ENCODE measurements at places on chromosomes 7 and 10.

DNA sequence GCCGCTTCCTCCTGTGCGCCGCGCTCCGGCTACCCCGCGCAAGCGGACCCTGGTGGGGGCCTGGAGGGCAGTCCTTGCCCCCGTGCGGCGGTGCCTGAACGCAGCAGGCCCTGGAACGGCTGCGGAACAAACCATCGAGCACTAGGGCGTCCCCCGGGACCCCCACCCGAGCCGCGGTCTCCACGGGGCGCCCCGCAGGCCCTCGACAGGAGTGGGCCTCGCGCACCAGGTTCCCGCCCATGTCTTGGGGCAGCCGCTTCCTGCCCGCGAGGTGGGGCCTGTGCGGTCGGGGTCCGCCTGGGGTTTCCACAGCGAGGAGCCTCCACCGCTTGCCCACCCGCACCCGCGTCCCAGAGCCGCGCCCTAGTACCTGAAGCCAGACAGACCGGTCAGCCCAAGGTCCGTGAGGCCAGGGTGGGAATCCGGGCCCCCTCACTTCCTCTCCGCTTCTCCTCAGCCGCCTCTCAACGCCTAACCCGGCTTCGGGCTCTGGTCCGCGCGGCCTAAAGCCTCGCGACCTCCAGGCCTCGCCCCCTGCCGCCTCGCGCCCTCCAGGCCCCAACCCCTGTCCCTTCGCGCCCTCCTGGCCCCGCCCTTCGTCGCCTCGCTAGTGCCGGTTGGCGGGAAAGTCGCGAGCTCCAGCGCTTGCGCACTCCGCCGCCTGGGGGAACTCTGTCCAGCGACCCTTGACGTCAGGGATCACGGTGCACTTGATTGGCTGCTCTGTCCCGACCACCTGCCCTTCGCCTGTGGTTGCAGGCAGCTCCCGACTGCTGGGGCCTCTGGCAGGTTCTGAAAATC is 7.0 kb upstream of the GBX1 start:
- no peak for DNase-seq

GRCh38 chr10:93568105-93568390 is 1.6 kb downstream of the FFAR4 start:
- DNase-seq: no peak

GRCh38 chr7:90824386-90825307 is 228.5 kb downstream of the CDK14 start:
- DNase-seq: no peak

GRCh38 chr10:119103903-119104653 is at the start of gene DENND10:
Gene DENND10 (plus strand): TSS chr10:119104113. CDS start chr10:119104143, 30 bp downstream.
- peak; percentile 93 for DNase-seq

DNA sequence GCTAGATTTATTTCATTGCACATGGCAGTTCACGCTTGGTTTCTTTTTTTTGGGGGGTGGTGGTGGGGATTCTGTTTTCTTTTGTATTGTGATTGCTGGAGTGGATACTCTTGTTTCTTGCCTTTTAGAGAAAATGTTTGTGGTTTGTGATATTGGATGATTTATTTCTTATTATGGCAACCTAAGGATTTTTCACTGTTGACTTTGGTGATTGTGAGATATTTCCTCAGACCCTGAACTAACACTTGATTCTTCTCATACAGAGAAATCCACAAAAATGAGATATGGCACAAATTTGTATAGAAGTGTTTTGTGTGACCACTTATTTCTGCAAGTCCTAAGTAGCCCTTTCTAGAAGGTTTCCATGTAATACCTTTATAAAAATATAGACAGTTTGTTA is 871.1 kb downstream of the LRMDA start:
- DNase-seq: no peak

DNA sequence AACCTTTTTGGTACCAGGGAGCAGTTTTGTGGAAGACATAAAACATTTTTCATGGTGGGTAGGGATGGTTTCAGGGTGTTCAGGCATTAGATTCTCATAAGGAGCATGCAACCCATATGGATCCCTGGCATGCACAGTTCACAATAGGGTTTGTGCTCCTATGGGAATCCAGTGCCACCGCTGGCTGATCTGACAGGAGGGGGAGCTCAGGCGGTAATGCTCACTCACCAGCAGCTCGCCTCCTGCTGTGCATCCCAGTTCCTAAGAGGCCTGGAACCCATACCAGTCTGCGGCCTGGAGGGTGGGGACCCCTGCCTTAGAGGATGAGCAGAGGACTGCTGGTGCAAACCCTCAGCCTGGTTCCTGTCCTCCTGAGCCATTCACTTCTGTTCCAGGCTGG is 561.7 kb downstream of the SDK1 start:
- DNase-seq: no peak

- no peak for DNase-seq
Measured at GRCh38 chr7:64581926-64582894, 19.3 kb upstream of the ZNF680 start.

DNA sequence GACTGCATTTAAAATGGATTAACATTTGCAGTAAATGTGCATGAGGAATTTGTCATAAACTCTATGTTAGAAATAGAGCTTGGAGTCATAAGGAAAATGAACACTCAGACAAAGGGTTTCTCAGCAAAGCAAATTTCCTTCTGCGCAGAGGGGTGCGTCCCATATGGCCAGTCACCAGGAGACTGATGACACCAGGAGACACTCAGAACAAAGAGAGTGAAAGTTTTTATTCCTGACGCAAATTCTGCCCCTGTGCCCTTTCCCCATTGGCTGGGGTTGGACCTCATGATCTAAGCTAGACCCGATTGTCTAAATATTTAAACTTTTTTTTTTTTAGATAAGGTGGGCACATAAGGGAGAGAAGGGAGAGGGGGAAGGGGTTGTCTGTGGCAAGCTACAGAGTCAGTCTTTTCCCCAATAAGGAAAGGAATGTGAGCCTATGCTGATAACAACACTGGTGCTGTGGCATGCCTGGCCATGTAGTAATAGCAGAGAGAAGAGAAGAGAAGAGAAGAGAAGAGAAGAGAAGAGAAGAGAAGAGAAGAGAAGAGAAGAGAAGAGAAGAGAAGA is 202.0 kb downstream of the POM121L12 start:
- no peak for DNase-seq

- DNase-seq: no peak
Measured at GRCh38 chr7:16130111-16131110, 290.9 kb downstream of the CRPPA start.

GRCh38 chr10:89744026-89744425 is 42.6 kb downstream of the KIF20B start:
- DNase-seq: no peak

DNA sequence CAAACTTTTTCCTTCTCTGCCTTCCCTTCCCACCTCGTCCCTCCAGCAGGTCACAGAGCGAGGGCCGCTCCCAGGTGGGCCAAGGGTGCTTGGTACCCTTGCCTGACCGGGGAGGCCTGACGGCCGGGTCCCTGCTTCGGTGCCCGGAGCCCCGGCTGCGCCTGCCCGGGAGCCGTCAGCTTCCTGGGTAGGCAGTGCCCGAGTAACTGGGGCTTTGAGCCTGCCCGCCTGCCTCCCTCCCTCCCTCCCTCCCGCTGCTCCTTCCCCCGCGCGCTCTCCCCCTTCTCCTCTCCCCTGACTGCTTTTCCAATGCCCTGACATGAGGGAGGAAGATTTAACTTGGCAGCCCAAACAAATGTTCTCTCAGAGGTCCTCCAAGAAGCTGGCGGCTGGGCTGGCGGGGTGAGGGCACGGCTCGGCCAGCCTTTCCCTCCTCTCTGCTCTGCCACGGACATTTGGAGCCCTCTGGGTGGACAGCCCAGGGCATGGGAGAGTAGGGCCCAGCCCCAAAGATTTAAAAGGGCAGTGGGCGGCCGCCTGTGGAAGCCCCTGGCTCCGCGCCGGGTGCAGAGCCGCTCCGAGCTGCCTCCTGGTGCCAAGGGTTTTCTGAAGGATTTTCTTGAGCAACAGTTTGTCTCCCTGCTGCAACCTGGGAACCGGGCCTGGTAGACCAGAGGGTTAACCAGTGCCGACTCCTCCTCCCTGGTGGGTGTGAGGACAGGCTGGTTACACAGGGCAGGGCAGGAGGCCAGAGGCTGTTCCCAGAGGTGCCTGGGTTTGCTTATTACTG is 2.0 kb downstream of the ZMIZ1 start:
- DNase-seq: peak; percentile 87

DNA sequence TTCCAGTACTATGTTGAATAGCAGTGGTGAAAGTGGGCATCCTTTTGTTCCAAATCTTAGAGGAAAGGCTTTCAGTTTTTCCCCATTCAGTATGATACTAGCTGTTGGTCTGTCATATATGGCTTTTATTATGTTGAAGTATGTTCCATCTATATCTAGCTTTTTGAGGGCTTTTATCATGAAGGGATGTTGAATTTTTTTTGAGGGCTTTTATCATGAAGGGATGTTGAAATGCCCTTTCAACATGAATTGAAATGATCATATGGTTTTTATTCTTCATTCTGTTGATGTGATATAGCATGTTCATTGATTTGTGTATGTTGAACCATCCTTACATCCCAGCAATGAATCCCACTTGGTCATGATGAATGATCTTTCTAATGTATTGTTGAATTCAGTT is 75.3 kb downstream of the KIF20B start:
- no peak for DNase-seq

- DNase-seq: no peak
Measured at GRCh38 chr10:34904191-34904590, 89.1 kb upstream of the PARD3 start.

DNA sequence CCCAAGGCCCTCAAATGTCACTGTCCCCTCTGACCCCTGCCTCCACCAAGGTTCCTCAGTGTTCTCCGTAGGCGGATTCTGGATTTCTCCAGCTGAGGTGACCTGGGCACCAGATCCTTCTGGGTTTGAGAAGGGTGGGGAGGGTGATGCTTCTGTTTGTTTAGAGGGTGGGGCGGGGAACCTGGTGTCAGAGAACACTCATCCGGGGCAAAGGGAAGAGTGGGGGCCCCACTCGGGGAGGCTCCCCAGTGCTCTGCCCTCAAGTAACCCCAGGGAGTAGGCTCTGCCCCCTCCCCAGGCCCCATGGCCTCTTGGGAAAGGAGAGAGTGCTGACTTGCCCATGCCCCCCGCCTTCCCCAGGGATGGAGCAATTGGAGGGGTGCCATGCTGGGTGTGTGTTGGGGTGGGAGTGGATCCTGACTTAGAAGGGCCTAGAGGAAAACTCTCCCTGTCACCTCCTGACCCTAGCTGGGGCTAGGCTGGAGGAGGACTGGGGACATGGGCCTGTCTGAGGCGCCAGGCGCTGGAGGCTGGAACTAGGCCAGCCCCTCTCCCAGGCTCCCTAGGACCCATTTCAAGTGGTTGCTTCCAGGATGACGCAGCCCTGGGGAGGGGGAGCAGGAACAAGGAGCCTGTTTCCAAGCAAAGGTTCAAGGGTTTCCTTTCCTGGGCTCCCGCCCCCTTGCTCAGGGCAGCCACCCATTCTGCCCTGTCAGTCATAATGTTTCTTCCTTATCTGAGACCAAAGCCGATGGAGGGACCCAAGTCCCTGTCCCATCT is 27.9 kb downstream of the KAZALD1 start:
- no peak for DNase-seq

DNA sequence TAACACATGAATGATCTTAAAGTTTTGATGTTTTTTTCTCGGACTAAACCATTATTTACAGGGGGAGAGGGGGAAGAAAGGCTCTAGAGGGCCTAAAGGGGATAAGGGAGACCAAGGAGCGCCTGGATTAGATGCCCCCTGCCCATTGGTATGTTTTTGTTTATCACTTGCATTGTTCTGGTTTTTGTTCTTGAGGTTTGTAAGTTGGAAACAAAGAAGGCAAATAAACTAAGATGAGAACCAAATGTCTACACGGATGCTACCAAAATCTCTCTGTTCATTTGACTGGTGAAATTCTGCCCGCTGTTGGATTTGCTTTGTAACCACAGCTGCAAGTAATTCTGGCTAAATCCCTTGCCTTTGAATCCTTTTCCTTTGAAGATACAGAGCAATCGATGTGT is 99.8 kb upstream of the MACROH2A2 start:
- no peak for DNase-seq

GRCh38 chr7:19561121-19561805 is 147.6 kb downstream of the POLR1F start:
- DNase-seq: no peak

DNA sequence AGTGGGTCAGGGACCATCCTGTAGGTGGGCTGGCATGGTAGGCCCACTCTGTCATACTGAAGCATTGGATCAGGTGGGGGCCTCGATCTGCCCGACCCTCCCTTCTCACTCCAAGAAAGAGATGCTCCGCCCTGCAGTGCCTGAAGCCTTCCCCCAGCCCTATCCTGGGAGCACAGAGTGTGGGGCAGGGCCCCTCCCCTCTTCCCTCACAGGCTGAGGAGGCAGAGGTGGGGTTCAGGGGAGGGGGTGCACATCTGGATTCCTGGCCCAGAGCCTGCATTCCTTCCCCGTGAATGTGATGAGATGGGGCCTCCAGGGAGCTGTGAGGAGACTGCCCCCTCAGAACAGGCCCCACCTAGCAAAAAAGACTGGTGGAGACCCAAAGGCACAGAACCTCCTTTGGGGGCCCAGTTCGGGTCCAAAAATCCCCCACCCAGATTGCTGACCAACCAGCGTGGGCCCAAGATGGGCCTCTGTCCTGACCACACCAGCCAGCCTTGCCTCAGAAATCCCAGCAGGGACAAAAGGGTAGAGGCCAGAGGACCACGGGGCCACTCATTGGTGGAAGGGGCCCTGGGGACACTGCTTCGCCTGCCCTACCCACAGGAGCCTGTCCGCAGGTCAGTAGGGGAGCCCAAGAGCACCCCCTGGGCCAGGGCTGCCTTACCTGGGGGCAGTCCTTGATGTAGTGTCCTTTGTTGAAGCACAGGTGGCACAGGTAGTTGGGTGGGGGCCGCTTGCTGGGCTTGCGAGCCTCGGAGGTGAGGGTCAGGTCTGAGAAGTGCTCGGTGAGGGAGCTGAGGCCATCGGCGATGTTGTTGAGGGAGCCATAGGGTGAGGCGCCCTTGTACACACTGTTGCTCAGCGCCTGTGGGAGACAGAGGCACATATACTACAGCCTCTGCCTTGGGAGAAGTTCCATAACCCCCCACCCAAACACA is 13.3 kb downstream of the ZCCHC24 start:
- DNase-seq: peak; percentile 78

DNA sequence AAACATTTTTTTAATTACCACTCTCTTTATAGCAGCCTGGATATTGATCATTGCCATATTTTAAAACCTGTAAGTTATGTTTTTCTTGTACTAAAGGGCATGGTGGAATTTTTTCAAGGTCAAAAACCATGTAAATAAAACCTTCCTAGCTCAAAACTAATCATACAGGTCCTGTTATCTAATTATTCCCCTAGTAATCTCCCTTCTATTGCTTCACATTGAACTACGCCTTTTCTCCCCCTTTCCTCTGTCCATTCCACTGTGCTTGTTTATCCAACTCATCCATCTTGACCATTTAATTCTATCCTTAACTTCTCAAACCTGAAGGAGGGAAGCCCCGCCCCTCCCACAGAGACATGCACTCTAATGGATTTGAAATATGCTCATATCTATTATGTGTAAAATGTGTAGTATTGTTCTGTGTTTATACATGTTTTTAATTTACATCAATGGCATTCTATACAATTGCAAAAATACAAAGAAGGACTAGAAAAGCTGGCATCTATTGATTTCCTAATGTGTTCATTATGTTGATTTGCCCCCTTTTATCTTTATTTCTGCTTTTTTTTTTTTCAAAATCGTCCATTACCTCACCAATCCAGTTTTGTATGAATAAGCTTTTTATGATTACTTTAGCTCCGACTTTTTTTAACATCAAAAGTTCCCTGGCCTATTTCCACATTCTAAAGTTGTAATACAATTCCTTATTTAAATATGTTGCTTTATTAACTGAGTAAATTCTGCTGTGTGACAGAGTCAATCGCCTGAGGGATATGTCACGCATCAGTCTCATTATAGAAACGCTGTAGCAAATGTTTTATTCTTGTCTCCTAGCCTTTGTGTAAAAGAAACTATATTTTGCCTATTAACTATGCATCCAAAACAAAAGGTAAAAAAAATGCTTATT is 61.0 kb downstream of the MET start:
- DNase-seq: no peak
